Anterior cingulate cortex (tissue), 58 donors: ENCODE measurements at places on chromosomes 1 and 21.

DNA sequence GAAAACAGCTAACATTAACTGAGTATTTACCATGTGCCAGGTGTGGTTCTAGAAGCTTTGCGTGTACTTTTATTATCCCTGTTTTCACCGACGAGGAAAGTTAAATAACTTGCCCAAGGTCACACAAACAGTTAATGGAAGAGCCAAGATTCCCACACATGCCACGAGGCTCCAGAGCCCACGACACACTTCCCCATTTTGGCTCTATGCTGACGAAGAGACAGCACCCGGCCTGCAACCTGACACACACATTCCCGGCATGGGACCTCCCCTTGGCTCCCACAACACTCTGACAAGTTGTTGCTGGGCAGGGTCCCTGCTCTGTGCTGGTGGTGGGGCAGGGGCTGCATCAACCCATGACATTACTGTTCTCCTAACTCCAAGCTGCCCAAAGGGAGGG is 52.8 kb downstream of the RAP1GAP start:
- DNase-seq, result no peak

DNA sequence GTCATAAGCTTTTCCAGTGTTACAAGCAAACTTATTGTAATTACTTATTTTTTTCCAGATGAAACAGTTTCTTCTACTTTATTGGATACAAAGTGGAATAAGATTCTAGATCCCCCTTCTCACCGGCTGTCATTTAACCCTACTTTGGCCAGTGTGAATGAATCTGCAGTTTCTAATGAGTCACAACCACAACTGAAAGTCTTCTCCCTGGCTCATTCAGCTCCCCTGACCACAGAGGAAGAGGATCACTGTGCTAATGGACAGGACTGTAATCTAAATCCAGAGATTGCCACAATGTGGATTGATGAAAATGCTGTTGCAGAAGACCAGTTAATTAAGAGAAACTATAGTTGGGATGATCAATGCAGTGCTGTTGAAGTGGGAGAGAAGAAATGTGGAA is 95.5 kb downstream of the ZFYVE9 start:
- DNase-seq, result no peak

GRCh38 chr1:97332716-97333115 is 588.1 kb downstream of the DPYD start:
- DNase-seq, result no peak

GRCh38 chr1:203129501-203130231 is 2.1 kb downstream of the ADORA1 start:
- DNase-seq, result peak; percentile 86

DNA sequence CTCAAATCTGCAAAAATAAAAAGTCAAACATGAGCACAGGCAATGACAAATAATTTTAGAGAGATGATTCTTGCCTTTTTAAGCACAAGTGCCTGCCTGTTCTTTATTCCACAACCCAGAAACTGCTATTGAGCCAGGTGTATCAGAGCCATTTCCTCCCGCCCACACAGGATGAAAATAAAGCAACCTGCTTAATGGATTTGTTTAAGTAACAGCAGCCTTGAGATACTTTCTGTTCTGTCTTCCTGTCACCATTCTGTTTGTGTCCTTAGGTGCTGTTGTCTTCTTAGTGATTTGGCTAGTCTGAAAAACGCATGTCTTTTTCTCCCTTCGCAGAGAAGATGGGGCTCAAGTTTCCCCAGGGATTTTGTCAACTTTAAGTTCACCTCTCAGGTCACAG is 11.4 kb downstream of the RPE65 start:
- DNase-seq, result no peak

DNA sequence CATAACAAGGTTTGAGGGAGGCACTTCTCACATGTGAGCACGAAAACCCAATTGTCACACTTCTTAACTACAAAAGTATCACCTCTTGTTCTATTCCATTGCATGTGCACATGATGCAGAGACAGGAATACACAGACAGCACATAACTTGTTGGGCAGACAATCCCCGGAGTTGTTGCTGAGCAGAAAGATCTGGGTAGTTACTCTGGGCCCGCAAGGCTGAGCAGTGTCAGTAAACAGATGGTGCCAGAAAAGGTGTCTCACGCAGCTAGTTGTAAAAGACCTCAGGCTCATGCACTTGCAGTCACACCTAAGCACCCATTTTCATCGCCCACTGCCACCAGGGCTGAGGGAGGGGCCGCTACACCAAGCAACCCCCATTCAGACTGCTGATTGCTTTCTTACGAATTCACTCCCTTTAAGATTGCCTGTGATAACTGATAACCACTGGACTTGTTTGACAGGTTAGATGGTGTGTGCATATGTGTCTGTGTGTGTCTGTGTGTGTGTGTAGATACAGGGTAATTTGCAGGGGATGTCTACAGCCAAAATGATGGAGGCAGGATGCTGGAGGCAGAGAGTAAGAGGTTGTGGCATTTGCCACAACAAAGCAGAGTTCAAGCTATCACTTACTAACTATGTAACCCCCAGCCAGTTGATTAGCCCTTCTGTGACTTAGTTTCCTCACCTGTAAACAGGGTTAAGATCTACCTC is 4.2 kb downstream of the LGR6 start:
- DNase-seq, result no peak

GRCh38 chr1:223486366-223486765 is 93.2 kb downstream of the CCDC185 start:
- DNase-seq, result no peak

DNA sequence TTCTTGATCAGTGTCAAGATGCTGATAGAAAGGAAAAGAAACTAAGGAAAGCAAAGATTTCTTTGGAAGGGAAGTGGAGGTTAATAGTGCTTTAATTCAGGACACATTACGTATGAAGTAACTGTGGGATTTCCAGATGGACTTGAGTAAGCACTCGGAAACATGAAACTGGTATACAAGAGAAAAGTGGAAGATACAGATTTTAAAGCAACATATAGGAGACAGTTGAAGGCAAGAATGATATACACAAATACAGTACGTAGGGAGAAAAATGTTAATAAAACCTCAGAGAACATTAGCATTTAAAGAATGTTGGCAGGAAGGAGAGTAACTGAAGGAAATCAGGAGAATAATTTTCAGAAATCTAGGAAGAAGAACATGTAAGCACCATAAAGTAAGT is 730.9 kb upstream of the ADGRL2 start:
- DNase-seq, result no peak

- no peak for DNase-seq
These were observed 6.4 kb downstream of the CLCA2 start for GRCh38 chr1:86430376-86430775.

DNA sequence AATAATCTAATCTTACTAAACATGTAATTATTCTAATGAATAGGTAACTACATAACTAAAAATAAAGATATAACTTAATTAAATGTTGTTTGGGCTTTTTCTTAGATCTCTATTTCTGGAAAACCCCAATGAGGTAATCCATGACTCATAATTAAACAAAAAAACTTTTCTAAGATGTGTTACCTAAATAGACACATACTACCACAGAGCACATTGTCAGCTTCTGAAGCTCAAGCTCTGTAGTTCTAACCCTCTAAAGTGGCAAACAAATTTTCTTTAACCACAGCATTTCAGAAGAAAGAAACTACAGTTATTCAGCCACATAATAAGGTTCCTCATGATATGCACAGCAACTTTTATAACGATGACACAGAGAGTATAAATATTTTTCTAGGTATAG is 4.2 kb downstream of the OR6K3 start:
- no peak for DNase-seq

DNA sequence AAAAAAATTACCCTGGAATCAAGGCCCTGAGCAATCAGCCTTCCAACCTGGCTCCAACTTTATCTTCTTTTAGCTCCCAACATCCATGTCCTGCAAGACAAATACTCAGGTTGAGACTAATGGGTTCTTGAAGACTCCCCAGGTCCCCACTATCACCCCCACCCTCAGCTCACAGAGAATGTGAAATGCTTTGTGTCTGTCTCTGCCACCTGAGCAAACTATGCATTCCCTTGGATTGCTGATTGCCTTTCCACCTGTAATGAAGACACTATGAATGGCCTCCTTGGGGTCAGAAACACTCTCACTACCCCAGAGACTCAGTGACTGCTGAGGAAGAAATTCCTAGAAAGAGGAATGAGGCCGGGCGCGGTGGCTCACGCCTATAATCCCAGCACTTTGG is 121.2 kb upstream of the GALNT2 start:
- no peak for DNase-seq

DNA sequence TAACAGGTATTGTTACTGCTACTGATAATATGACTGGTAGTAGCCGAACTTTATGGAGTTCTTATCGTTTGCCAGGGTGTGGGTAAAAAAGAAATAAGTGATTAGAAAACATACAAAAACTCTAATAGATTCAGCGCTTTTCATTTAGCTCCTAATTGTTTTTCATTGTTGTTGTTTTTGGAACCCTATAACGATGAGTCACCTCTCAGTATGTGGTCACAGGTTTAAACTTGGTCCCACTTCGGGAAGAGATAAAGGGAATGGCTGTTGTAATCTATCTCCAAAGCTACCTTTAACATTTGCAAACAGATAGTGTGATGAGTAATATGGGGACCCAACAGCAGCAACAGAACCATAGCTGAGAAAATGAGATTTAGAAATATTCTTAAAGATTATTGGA is 62.7 kb upstream of the BCL10 start:
- DNase-seq, result no peak

- DNase-seq, result no peak
These were observed 8.4 kb upstream of the NPHP4 start for GRCh38 chr1:6000444-6001288.
